DMS79 treated with DMSO at 0.1 percent for 48 hours (cell line): ENCODE measurements at places on chromosomes 7 and 10.

GRCh38 chr7:17855202-17855601, 85.1 kb downstream of the SNX13 start:
- no peak for DNase-seq

GRCh38 chr7:130667593-130668257, 823 bp downstream of the COPG2 start:
- peak; percentile 32 for DNase-seq

GRCh38 chr7:42154173-42154572, 82.8 kb downstream of the GLI3 start:
- no peak for DNase-seq

DNA sequence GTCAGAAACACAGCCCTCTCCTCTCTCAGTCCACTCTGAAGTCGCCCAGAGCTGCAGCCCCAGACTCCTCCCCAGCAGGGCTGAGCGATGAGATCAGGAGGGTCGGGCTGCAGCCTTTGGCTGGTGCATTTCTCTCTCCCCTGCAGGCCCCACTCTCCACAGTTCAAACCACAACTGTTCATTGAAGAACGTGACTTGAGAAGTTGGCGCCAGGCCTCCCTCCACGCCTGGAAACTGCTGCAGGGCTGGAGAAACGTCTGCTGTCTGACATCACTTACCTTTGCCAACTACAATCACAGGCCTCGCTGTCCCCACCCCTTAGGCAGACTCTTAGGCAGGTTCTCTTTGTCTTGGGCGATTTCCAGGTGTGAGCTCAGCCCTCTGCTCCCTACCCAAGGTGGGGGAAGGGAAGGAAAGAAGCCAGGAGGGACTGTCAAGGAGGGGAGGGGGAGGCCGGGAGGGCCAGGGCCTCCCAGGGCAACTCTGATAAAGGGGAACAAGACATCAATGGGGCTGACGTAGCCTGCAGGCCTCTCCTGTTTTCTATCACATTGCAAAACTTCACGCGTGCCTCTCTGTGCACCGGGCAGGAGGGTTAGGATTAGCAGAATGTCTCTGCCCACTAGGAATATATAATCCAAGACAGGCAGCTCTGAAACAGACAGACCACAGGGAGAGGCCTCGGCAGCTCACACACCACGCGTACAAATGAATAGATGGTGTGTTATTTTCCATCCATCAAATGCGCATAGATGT, 32.7 kb downstream of the CALML5 start:
- DNase-seq, result peak; percentile 90

- DNase-seq, result no peak
Observed at GRCh38 chr7:2775785-2776184, 68.3 kb downstream of the GNA12 start.

DNA sequence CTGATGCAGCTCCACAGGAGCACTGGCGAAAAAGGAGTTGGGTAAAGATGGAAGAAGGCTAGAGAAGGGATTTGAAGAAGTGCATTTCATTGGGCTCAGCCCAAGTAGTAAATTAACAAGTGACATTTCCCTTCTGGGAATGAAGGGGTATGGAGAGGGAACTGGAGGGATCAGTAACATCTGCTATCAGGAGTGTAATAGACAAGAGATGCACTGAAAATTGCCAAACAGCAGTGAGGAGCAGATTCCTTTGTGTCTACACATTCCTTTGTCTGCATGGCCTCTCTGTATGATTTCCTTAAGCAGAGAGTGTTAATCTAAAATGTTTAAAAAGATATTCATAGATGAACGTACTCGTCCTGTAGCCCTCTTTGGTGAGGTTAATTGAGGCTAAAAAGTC, 148.2 kb upstream of the FERD3L start:
- DNase-seq, result no peak

DNA sequence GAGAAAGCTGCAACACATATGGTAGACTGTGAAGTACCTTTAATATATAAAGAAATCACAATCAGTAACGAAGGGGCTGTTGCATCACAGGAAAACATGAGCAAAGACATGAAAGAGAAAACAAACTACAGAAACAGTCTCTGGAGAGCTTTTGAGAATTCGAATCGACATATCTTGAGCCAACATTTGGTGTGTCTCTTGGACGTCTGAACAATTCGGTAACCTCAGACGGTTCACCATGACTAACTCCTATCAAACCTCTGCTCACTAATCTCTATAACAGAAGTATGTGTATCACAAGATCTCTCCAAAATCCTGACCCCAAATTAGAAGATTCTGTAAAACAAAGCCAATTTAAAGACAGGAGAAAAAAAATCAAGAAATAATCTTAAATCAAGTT, 262.0 kb upstream of the YAE1 start:
- no peak for DNase-seq

DNA sequence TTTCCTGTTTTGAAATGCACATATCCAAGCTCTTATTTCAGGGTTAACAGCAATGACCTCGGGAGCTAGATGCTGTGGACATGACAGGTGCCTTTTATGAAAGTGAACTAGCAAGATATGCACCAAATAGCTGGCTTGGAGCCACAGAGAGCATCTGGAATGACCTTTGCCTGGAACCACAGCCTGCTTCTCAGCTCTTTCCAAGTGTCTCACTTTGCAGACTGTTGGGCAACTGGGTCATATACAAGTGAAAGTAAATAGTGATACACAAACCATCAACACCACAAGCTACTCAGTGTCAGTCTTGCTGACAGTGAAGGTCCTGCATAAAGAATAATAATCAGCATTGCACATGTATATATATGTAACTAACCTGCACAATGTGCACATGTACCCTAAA, 183.5 kb downstream of the RNF133 start:
- DNase-seq, result no peak

GRCh38 chr7:24816868-24817267, 59.6 kb upstream of the GSDME start:
- no peak for DNase-seq

- no peak for DNase-seq
Observed at GRCh38 chr7:42183547-42183946, 53.5 kb downstream of the GLI3 start.

DNA sequence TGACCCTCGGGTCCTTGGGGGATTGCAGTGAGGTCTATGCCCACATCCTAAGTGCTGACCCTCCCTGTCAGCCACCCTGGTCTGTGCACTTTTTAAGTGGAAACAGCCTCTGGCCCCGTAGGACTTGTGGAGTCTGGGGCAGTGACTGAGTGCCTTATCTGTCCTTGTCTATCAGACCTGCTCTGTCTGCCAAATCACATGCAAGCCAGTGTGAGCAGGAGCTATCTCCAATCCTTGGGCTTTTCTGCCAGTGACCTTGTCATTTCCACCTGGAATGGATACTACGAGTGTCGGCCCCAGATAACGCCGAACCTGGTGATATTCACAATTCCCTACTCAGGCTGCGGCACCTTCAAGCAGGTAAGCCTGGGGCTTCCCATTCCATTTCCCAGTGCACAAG, 62.7 kb downstream of the C10orf120 start:
- no peak for DNase-seq

DNA sequence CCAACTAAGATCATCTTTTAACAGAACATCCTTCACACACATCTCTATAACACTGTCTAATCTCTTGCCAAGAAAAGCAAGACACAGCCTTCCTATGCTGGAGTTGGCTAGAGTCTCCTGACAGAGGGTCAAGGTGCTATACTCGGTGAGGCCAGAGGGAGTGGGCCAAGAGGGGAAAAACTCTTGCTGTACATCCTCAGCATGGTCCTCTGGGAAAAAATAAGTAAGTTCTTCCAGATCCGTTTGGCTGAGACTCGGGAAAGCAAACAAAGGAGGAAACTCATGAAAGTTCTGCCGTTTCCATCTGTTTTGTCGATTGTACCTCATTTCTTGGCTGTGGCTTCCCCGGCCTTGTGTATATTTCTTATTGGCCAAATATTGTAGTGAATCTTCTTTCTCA, 33.9 kb downstream of the VWDE start:
- no peak for DNase-seq

GRCh38 chr7:94040254-94040653, 36.1 kb upstream of the BET1 start:
- no peak for DNase-seq

- DNase-seq, result no peak
Observed at GRCh38 chr10:1123198-1123597, 67.0 kb downstream of the WDR37 start.

GRCh38 chr7:135716677-135717238, 11.2 kb downstream of the SLC13A4 start:
- peak; percentile 94 for DNase-seq

DNA sequence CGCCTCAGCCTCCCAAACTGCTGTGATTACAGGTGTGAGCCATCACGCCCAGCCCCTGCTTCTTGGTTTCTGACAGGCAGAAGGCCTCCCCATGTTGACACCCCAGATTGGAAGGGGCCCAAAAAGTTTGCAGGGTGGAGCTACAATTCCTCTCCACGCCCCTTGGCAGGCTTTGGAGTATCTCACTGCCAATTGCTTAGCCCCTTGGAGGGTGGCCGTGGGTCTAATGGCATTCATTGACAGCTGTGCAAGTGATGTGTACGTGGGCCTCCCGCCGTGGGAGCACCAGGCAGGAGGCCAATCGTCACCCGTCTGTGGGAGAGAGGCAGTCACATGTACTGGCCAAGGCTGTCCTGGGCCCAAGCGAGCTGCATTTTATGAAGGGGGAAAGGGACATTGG, 73.7 kb upstream of the PPIF start:
- DNase-seq, result no peak

DNA sequence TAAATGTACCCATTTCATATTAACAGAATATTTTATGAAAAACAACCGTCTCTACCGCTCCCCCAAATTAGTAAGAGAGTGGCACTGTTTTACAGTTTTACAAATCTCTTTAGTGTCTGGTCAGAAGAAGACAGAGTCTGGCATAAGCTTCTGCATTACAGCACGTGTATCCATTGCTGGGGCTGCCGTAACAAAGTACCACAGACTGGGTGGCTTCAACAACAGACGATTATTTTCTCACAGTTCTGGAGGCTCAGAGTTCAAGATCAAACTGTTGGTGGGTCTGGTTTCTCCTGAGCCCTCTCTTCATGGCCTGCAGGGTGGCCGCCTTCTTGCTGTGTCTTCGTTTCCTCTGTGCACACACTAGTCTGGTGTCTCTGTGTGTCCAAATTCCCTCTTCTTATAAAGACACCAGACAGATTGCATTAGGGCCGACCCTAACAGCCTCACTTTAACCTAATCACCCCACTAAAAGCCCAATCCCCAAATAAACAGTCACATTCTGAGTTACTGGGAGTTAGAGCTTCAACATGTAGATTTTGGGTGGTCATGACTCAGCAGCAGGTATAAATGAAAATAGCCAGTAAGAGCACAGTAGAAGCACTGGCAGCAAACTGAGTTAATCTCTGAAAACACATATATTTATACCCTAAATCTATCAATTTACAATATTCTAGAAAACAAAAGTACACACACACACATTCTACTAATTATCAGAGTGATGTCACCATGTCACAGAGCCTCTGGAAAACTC, 4.0 kb upstream of the SPOCK2 start:
- no peak for DNase-seq

- no peak for DNase-seq
Observed at GRCh38 chr7:116726149-116726548, 54.2 kb downstream of the MET start.

DNA sequence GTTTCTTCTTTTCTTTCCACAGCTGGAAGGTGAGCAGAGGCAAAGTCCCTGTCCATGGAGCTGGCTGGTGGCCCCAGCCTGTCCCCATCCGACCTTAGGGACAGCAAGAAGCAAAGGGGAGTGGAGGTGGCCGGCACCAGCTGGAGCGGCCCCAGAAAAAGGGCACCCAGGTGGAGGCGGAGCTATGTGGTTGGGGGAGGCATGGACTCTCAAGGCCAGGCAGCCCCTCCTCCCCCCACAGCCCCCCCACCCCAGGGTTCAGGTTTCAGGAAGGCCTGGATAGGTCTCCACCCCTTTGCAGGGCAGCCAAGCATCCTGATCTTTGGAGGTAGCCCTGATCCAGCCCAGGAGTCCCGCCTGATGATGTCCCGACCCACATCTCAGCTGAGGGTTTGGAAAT, at the start of gene SSC4D:
Gene SSC4D (minus strand): TSS at position 161 of the 400 bp plus-strand sequence. CDS start 5,258 bp downstream, outside the sequence.
- DNase-seq, result no peak

- DNase-seq, result peak; percentile 15
Observed at GRCh38 chr7:105245398-105246114, 143.2 kb downstream of the SRPK2 start.

DNA sequence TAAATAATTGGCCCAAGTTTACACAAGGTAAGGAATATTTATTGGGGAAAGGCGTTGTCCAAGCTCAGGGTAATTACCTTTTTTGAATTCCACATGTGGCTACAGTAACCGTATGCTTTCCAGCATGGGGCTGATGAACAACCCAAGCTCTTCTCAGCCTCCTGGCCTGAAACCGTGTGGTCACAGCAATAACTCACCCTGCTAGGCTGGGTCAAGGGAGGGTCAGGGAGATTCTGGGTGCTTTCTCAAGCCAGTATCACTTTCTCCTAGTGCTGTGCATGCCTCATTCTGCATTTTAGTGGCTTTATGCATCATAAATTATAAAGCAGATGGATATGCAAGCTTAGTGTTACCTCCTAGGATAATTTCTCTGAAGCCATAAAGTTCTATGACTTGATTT, 273.9 kb downstream of the PAXIP1 start:
- DNase-seq, result no peak

GRCh38 chr7:69906283-69906995, 308.2 kb downstream of the AUTS2 start:
- DNase-seq, result no peak

GRCh38 chr7:33156441-33156840, 27.1 kb downstream of the BBS9 start:
- DNase-seq, result no peak

DNA sequence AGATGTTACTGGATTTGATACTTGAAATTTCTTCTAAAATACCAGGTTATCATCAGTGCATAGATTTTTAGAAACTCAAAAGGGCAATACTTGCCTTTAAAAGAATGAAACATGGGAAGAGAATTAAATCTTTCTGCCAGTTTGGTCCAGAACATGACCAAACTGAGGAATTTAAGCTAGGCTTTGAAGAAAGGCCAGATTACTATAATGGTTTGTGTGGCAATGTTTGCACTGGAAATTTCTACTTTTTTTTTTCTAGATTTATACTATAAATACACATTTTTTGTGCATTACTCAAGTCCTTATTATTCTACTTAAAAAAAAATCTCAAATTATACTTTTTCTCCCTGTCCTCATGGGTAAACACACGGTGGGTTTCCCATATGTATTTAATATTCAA, 9.2 kb downstream of the MKX start:
- DNase-seq, result no peak

- DNase-seq, result no peak
Observed at GRCh38 chr10:86226781-86227201, 139.8 kb downstream of the GRID1 start.

GRCh38 chr7:67637023-67637358, 640.4 kb downstream of the TYW1 start:
- no peak for DNase-seq

GRCh38 chr10:43322769-43323168, 48.7 kb upstream of the FXYD4 start:
- DNase-seq, result no peak
